NCI-H82 (cell line): ENCODE measurements at places on chromosomes 7 and 10.
A peak's percentile ranks its signal among the peaks of the same experiment; 100 is the strongest.

- DNase-seq = no peak
Observed at GRCh38 chr10:3838460-3839437, 53.7 kb upstream of the KLF6 start.

DNA sequence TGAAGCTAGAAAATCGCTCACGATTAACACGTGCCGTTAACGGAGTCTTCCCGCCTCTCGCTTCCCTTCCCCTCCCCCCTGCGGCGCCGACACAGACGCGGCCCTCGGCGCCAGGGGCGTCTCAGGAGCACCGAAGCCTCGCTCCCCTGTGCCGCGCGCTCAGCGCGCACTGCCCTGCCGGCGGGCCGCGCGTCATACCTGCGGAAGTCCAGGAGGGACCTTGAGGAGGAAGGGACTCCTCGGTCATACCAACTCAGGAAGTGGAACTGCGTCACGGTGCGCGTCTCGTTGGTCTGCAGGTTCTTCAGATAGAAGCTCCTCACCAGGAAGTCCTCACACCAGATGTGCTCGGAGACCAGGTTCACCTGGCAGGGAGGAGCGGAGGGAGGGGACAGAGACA is 239.6 kb downstream of the DNAJB6 start:
- no peak for DNase-seq

DNA sequence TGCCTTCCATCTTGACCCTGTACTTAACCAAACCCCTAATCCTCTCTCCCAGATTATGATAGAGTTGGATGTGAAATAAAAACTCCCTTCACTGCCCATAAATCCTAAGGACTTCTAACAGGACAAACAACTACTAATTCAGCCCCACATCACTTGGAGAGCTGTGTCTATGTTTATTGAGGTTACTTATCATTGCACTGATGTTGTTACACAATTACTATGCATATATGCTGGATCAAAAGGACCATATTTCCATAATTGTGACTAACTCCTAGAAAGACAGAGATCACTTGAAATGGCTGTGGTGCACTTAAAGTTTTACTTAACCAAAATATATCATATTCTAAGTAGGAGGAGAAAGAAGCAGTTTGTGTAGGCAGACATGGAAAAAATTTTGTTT is 144.9 kb upstream of the AGK start:
- DNase-seq = no peak

- no peak for DNase-seq
Observed at GRCh38 chr7:94178230-94178629, 174.1 kb upstream of the BET1 start.

GRCh38 chr10:63760708-63761047 is 239.5 kb downstream of the REEP3 start:
- no peak for DNase-seq

DNA sequence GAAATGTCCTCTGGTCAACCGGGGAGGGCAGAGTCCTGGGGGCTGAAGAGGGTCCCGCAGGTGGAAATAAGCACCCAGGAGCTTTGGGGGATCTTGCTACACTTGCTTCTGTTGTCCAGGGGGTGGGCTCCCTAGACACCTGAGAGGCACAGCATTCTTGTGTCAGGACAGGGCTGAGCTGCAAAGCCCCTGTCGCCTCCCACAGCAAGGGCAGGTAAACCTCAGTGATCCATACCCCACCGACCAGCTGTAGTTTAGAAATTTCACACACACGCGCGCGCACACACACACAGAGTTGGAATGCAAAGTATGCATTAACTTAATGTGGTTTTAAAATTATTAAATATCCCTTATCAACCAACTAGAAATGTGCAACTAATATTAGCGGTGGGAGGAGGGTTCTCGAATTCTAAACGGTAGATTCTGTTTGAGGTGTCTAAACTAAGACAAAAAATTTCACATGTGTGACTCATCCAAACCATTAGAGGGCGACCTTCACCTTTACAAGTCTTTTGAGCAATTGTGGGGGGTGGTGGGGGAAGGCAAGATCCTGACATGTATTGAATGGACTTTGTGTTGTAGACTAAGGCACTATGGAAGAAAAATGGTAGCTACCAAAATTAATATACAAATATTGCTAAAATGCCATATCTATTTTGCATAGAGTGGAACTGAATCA is 34.3 kb upstream of the PTF1A start:
- peak; percentile 71 for DNase-seq

DNA sequence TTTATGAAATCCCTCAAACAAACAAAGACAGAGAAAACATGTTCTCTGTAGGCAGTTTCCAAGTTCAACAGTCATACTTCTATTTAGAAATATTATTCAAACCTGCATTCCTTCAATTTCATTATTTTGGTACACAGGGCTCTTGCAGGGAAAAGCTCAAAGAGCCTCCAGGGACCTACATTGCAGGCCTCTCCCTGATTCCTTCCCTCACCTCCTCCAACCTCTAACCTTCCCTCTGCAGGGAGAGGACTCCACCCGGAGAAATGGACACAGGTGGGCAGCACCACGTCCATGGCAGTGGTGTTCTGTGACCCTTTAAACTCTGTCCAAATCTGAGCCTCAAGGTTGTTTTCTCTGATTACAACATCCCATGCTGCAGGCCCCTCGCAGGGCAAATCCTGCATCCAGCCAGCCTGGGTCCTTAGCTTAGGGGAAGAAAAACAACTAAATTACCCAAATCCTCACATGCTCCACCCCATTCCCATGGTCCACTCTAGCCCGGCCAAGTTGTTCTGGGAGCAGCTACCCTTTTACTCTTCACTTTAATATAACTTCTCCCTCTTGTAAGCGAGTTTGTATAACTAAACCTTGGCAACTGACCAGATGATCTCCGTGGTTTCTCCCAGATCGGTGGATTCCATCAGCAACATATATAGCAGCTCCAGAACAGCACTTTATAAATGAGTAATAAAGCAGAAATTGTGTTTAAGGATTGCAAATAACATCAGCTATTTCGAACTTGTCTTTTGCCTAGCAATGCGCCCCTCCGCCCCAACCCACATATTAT is 129.8 kb downstream of the CUBN start:
- DNase-seq = no peak

- DNase-seq = no peak
Observed at GRCh38 chr7:134098072-134098471, 29.1 kb upstream of the LRGUK start.

DNA sequence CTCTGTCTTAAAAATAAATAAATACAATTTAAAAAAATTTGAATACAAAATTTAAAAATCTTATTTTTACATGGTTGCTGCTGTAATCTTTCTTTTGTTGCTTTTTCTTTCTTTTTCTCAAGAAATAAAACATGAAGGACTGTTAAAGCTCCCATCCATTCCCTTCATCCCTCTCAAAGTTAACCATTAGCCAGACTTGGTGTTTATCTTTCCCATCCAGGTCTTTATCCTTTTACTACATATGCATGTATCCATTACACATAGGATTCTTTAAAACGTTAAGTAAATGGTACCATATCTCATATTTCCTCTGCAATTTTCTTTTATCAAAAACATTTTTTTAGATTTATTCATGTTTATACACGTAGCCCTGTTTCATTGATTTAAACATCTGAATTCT is 70.1 kb downstream of the CREB3L2 start:
- no peak for DNase-seq

DNA sequence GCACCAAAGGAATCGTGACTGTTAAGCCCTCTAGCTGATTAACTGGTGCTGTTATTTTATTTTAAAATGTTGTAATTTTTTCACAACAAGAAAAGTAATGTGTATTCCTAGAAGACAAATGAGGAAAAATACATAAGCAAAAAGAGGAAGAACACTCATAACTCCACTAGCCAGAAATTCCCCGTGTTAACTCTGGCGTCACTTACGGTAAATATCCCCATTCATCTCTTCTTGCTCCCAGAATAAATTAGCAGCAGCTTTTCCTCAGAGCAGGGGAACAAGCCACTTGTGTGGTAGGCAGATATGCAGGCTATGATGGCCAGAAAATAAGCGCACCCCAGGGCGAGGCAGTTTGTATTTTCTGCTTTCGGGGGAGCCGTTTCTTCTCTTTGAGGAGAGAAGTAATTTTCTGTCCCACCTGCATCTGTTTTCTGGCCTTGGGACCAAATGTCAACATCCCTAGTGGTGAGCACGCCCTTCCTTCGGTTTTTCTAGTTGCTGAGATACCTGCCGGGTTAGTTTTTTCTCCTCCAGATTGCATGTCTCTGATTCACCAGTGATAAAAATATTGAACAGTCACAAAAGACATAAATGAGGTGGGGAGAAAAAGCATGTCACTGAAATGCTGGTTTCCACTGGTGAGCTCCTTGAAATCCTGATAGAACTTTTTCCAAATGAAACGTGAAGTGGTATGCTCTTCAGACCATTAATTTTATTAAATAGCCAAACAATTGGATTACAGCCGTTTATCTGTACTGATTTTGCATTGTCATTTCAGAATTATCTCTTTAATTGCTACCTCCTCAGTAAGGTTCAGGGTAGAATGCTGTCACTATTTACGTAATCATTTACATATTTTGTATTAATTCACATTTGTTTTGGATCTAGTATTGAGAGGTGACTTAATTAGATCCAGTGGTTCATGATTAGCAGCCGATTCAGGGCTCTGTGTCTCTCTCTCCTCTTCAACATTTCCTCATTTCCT is 268.1 kb downstream of the CAMK1D start:
- peak; percentile 40 for DNase-seq

- no peak for DNase-seq
Observed at GRCh38 chr10:85515316-85515715, 851.3 kb downstream of the GRID1 start.

DNA sequence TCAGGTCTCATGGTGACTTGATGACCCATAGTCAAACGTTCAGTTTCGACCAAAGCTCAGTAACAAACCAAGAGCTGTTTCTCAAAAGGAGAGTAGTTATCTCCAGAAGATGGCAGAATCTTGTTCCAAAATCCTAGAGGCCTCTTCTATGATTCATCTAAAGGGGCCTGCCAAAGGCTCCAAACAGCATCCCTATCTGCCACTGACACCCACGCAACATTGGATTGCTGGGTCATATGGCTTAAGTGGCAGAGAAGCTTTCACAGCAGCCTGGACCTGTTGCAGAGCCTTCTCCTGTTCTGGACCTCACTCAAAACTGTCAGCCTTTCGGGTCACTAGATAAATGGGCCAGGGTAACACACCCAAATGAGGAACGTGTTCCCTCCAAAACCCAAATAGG is 54.0 kb upstream of the LRRC18 start:
- no peak for DNase-seq

- no peak for DNase-seq
Observed at GRCh38 chr10:45370202-45370955, 3.6 kb upstream of the ALOX5 start.

DNA sequence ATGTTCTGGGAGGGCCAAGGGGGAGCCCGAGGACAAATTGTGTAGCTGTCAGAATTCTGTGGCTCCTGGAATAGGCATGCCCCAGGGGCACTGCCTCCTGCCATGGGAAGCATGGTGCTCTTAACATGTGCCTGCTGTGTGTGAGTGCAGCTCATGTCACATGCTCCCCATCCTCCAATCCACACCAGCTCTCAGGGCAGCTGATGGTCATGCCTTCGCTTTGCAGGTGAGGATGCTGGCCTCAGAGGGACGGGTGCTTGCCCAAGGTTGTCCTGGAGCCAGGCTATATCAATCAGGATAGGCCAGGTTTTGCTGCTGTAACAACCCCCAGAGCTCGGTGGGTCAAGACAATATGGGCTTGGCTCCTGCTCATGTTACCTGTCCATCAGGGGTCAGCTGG is 303.4 kb downstream of the RPS24 start:
- no peak for DNase-seq

- peak; percentile 0 for DNase-seq
Observed at GRCh38 chr10:45660876-45661411, 11.6 kb downstream of the ZFAND4 start.

DNA sequence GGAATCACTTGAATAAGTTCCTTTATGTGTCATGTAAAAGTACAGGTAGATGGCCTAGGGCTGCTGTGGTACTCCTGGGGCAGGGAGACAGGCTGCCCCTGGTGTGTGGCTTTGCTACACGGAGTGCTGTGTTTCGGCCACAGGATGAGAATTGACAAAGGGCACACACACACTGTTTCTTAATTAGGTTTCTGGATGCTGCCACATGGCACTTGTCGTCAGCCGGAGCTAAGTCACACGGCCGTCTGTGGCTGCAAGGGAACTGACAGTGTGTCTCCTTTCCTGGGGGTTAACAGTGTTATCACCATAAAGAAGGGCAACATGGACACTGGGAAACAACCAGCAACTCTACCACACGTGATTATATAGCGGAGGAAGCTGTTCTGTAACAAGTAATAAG is 55.7 kb upstream of the CREB5 start:
- DNase-seq = peak; percentile 14

DNA sequence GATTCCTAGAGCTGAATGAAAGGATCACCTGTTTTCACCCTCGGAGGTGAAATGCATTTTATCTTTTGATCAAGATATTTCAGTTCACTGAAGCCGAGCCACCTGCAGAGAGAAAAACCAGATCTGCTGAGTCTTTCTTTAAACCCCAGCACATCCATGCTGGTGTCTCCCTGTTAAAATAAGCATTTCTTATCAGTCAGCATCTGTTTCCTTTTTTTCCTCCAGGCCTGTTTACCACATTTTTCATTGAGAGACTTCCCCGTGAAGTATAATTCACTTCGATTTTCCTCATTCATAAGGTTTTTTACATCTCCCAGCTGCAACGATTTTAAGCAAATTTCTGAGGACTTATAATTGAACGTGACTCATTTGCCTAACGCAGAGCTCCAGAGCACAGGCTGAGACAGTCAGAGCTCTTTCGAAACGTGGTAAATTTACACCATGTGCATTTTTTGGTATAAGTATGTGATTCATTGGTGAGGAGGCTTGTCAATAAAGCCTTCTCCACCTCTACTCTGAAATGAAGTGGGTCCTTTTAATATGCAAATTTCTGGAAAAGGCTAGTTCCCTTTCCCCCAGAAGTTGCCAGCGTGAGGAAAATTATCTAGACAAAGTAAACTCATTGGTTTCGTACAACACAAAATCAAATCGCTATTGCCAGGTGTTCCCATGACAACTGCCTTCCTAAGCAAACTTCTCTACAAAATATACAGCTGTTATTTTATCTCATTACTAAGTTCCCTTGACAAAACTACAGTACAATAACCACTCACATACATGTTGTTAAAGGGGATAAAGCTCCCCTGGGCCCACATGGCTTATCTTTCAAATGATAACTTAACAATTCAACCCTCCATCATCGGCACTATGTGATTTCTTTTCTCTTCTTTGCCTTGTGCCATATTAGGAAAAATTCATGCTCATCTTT is 374.8 kb upstream of the AKR1E2 start:
- no peak for DNase-seq

- peak; percentile 45 for DNase-seq
Observed at GRCh38 chr10:5600908-5601307, 65.5 kb downstream of the ASB13 start.

GRCh38 chr7:151012911-151013347 is 11.4 kb downstream of the ATG9B start:
- DNase-seq = peak; percentile 85

DNA sequence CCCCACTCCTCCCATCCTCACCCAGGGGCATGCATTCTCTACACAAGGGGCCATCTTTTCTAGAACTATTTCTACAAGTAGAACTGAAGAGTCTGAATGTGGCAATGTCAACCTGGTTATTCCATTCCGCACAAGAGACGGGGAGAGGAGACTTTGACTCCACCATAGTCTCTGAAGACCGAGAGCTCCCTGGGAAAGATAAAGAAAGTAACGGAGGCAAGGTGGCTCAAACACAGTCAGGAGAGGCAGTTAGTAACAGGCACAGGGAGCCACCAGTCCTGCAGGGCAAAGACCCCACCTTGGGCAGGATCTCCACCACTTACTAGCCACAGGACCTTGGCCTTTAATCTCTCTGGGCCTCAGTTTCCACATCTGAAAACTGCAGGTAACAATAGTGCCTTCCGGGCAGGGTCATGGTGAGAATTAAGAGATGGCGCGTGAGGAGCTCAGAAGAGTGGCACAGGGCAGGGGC is 100.3 kb downstream of the TNS3 start:
- DNase-seq = no peak

- no peak for DNase-seq
Observed at GRCh38 chr10:13942035-13942434, 355.3 kb downstream of the PRPF18 start.
